ENCODE measurements at places on chromosomes 5 and 9. TPM values are rescaled to one million over a fixed set of nuclear protein-coding genes. Genes with fewer than 3 reads are reported as not detected.

TPPP gene
- not detected for total RNA-seq

FGF10 gene
- 1.2 TPM for total RNA-seq

ACTBL2 gene
- not detected for total RNA-seq

ADAMTS16 gene
- not detected for total RNA-seq

PTRH1 gene
- total RNA-seq, result 17.2 TPM

CARTPT gene
- total RNA-seq, result not detected

KCNMB1 gene
- total RNA-seq, result not detected

ZNF618 gene
- total RNA-seq, result 5.8 TPM

SNX24 gene
- 16.8 TPM for total RNA-seq

PLEKHG4B gene
- total RNA-seq, result not detected

PFN3 gene
- total RNA-seq, result not detected

ZNF454 gene
- 0.18 TPM for total RNA-seq

MEIKIN gene
- total RNA-seq, result not detected

PAEP gene
- not detected for total RNA-seq

HAVCR2 gene
- 0.36 TPM for total RNA-seq

BTNL9 gene
- total RNA-seq, result not detected

ASPN gene
- total RNA-seq, result 65.8 TPM

GAPT gene
- not detected for total RNA-seq

PIP5KL1 gene
- 1.6 TPM for total RNA-seq

TICAM2 gene
- total RNA-seq, result 9.1 TPM

IL4 gene
- not detected for total RNA-seq

DMRT3 gene
- total RNA-seq, result not detected

PAPPA gene
- total RNA-seq, result 80.5 TPM

LHX2 gene
- not detected for total RNA-seq

NUDT2 gene
- total RNA-seq, result 18.4 TPM

BTNL8 gene
- total RNA-seq, result not detected

TRIM14 gene
- 2.0 TPM for total RNA-seq

C9 gene
- total RNA-seq, result not detected

ORM2 gene
- total RNA-seq, result not detected

HMGCS1 gene
- 90.5 TPM for total RNA-seq

MAP3K1 gene
- 5.5 TPM for total RNA-seq

PTGDS gene
- 27.6 TPM for total RNA-seq

ASS1 gene
- 123 TPM for total RNA-seq

PDCD1LG2 gene
- total RNA-seq, result 10.9 TPM

SPINK13 gene
- total RNA-seq, result not detected

CD72 gene
- 1.9 TPM for total RNA-seq

ERP44 gene
- total RNA-seq, result 19.4 TPM

EPB41L4A gene
- 0.54 TPM for total RNA-seq

AMBP gene
- total RNA-seq, result 0.27 TPM

OBP2B gene
- total RNA-seq, result not detected

TEX53 gene
- total RNA-seq, result not detected

BSPRY gene
- not detected for total RNA-seq

NR2F1-AS1 gene
- 11.8 TPM for total RNA-seq

ARID3C gene
- 0.74 TPM for total RNA-seq

NUTM2F gene
- not detected for total RNA-seq

MOB3B gene
- 0.25 TPM for total RNA-seq

CDX1 gene
- 0.65 TPM for total RNA-seq

All from fibroblast of the aortic adventitia (primary cell).